ENCODE measurements at places on chromosomes 11 and 22.
A peak's percentile ranks its signal among the peaks of the same experiment; 100 is the strongest.

DNA sequence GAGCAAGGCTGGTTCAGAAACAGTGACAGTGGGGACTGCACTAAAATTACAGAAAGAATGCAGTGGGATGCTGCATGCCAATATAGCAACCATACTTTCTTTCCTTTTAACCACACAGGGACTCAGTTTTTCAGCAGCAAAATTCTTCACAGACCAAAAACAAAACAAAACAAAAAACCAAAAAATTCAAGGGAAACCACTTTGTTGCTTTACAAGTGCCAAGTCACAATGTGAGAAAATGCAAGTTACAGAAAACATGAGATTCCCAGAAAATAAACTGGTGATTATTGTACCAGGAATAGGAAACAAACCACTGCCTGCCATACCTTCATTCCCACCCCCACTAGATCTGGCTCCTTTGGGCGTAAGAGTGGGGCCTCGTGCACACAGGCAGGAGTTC, 52.6 kb downstream of the TENM4 start:
- no peak for DNase-seq

GRCh38 chr22:30251711-30252110, 5.2 kb upstream of the LIF start:
- DNase-seq = no peak

DNA sequence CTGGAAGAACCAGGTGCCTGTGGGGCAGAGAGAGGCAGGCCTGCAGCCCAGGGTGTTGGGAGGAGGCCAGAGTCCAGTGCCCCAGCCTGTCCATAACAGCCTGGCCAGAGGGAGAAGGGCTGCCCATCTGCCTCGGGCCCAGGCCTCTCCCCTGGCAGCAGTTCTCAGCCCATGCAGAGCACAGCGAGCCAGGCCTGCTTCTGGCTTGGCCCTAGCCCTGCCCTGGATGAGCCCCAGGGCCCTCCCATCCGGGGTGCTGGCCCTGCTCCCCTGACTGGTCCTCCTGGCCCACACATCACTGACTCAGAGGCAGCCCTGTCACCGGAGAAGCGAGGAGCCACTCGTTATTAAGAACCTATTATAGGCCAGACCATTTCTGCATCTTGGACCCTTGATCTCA, 19.7 kb upstream of the MYRF start:
- DNase-seq = no peak

DNA sequence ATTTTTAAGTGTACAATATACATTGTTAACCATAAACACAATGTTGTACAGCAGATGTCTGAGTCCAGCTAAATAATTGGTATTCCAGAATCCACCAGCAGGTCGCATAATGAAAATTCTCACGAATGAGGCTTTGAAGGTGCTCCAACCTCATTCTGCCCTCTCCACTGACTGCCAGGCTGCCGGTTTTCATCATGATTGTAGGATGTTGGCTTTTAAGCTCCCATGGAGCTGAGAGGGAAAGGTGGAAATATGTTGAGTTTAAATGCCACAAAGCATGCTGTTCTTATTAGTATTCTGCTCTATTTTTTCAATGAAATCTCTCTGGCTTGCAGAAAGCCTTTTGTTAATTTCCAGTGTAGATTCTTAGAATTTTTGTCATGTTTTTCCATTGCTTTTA, 337.2 kb upstream of the DDI1 start:
- no peak for DNase-seq

DNA sequence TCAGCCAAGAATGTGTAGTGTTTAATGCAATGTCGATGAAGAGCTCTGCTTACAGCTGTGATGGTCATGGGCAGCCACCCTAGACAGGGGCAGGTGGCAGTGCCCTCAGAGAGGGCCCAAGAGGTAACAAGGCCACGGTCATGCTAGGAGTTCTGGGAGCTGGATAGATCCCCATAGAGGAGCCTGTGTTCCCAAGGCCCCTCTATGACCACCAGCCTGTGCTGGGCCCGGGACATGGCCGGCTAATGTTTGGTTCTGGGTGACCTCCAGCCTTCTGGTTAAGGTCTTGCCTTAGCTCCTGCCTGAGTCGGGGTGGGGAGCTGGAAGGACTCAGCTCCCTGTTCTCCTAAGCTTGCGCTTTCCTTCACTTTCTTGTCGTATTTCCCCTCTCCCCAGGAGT, 65.1 kb downstream of the GRIK4 start:
- DNase-seq = no peak

- no peak for DNase-seq
Observed at GRCh38 chr11:112880495-112880894, 80.7 kb upstream of the NCAM1 start.

DNA sequence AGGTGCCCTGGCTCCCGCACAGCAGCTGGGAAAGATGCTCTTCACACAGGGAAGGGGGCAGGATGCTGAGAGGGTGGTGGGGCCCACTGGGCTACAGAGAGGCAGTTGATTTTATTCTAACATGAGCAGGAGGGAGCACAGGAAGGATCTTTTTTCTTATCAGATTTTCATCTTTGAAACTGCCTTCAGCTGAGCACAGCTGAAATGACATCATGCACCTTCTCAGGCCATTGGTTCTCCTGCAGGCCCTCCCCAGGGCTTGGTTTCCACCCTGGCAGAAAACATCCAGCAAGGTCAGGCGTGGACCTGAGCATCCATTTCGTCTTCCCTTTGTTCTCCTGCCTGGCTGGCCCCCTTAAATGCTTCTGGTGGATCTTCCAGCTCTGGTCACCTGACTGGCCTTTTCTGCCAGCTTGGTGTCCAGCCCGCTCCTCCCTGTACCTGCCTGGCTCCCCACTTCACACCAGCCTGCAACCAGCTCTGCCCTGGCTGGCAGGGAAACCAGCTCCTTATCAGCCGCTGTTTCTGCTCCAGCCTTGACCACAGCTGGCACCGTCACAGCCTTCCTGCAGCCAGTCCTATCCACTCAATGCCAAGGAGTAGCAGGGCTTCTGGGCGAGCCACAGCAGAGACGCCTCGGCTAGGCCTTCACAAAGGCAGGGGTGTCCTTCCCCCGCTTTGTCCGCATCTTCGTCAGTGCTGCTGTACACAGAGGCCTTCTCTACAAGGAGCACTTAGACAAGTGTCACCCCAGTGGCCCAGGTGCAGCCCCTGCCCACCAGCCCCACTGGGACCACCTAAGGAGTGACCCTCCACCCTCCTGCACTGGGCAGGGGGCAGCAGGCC, 36.5 kb downstream of the TOM1 start:
- no peak for DNase-seq

- no peak for DNase-seq
Observed at GRCh38 chr11:6336293-6336692, 16.0 kb upstream of the CAVIN3 start.

- DNase-seq = no peak
Observed at GRCh38 chr11:95939091-95939490, 15.2 kb upstream of the MTMR2 start.

DNA sequence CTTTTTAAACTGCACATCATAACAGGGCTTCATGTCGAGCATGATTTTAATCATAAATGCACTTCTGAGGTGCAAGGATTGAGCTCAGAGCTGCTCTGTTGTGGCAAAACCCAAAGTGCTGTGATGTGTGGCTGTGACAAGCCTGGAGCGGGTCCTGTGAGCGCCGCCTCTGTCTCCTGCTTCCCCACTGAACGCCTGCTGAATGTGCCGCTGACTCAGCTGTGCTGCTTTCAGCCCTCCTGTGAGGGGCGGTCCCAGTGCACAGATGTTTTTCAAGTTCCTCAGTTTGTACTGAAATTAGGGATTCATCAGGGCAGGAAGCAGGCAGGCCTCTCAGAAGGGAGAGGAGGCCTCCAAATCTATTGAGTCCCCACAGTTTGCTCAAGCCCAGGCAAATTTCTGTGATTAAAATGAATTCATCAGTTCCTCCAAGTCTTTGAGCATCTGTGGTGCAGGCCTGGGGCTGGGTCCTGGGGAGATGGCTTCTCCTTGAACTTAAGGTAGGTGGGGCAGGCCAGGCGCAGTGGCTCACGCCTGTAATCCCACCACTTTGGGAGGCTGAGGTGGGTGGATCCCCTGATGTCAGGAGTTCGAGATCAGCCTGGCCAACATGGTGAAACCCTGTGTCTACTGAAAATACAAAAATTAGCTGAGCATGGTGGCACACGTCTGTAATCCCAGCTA, 3.0 kb upstream of the GTSE1 start:
- no peak for DNase-seq

- no peak for DNase-seq
Observed at GRCh38 chr11:99281331-99281730, 260.6 kb downstream of the CNTN5 start.

GRCh38 chr22:50199829-50200460, 866 bp upstream of the SELENOO start:
- no peak for DNase-seq

DNA sequence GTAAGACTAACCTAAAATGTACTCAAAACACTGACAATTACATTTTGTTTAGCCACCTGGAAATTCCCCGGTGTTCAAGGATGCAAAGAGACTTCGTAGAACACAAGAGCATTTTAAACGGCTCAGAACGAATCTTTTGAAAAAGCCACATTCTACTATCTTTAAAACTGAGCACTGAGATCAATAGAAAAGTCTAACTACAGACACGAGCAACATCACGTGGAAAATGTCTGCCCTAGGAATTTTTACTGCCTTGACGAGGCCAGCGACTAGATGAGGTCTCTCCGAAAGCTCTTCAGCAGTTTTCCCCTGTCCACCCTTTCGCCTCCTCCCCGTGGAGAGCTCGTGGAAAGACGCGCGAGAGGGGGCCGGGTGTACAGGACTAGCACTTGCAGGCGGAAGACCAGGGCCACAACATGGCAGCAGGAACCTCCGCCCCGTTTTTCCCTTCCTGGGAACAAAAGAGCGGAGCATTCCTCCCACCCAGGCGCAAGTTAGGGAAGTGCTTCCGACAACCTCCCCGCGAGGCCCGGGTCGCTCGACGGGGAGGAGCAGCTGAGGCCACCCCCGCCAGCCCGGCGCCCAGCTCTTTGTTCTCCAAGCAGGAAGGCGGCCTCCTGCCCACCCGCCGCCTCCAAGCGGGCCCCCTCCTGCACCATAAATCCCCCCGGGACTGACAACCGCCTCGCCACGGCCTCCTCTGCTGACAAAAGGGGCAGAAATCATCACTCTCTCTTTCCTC, 1.1 kb downstream of the EIF4G2 start:
- peak; percentile 46 for DNase-seq

DNA sequence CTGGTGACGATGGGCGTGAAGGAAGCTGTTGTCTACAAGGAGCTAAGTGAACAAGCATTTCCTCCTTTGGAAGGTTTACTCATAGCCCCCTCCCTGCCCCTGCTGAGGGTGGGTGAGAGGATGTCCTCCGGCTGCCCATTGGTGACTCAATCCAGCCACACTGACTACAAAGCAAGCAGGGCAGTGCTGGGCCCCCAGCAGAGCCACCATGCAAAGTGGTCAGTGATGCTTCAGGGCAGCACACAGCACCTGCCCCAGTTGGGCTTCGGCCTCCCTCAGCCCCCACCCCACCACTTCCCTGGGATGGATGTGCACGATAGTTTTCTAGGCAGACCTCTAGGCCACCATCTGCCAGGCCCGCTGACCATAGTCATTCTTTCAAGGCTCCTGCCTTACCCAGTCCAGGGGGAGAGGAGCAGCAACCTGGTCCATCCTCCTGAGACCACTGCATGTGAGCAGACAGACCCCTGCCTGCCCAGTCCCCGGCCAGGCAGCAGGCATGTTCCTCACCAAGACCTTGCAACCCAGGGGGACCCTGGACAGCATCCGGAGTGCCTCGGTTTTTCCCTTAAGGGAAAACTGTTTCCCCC, 125.1 kb downstream of the BCR start:
- no peak for DNase-seq

- no peak for DNase-seq
Observed at GRCh38 chr11:102781676-102782075, 1.2 kb upstream of the MMP10 start.

GRCh38 chr11:124533626-124534025, 9.8 kb downstream of the OR8B12 start:
- no peak for DNase-seq

DNA sequence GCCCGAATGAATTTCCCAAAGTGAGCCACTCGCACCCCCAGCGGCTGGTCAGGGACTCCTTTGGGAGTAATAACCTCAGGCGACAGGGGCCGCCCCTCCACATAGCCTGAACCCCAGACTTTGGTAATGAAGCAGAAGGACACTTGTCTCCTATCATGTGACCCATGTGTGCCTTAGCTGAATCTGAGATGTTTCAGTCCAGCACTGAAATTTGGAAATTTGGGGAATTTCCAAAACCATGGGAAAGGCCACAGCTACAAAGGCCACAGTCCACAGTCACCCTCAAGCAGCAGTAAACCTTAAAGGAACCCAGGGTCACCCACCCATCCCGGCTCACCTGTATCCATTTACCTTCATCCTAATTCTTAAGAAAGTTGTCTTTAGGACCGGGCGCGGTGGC, 51.4 kb upstream of the FADD start:
- DNase-seq = no peak

- DNase-seq = no peak
Observed at GRCh38 chr11:62479631-62480201, 60.9 kb downstream of the SCGB1A1 start.

DNA sequence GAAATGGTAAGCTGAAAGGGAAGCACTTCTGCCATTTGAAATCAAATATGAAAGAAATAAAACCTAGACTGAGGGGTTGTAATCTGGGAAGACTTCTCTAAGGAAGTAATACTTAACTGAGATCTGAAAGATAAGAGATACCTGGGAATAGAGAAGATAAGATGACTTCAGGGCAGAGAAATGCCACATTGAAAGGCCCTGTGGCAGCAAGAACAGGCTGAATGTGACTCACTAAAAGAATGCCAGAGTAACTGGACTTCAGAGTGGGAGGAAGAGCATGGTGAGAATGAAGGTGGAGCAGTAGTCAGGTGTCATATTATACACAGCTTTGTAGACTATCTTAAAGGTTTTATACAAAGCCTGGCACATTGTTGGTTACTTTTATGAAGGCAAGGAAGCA, 17.6 kb downstream of the CALCA start:
- no peak for DNase-seq

Data from left kidney (tissue), 8 donors.